ENCODE measurements at places on chromosomes 3 and 15.

DNA sequence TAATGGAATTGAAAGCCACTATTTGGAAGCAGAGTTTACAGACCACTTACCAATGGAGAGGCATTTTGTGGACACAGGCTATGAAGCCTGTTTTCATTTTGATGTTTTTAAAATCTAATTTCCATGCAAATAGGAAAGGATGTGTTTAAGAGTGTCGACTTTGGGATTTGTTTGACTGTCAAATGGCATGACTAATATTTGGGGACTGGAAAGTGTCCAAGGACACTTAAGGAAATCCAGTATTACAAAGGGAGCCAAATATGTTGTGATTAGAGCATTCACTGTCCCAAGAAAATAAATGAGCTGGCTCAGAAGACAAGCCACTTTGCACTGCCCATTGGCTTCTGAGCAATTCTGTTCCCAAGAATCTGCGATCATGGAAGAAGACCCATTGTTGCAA, 34.0 kb upstream of the SLC6A11 start:
- DNase-seq, result no peak

GRCh38 chr3:172156586-172156955, 117.2 kb downstream of the FNDC3B start:
- DNase-seq, result no peak

DNA sequence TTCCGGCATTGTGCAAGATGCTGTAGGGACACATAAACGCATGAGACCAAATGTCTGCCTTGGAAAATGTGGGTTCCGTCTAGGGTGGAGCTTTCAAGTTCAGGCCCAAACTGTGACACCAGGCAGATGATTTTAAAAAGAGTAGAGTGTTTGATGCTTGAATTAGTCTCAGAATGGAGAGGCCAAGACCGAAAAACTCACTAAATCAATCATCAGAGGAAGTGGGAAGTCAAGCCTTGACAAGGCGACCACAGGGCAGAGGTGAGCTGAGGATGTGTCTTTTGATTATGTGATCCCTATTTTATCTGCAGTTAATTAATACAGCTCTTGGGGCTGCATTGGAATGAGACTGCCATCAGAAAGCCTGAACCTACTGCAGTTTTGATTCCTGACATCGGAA, 275.4 kb downstream of the ABHD5 start:
- no peak for DNase-seq

- DNase-seq, result no peak
Measured at GRCh38 chr3:134018406-134018805, 11.3 kb downstream of the SLCO2A1 start.

DNA sequence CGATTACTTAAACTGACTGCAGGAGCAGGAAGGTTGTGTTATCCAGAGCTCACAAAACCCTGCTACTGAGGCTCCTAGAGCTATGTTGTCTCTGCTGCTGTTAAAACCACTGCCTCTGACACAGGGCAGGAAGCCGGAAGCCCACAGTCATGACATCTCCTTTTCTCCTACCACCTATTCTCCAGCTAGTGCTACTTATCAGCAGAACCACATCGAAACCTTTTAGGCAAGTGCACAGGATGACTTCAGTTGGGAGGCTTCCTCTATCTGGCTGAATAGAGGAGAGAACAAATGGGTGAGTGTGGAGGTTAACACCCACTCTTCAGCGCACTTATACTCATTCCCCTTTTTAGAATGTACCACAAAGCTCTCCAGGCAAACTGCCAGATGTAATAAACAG, 638.0 kb downstream of the OTOL1 start:
- DNase-seq, result no peak

GRCh38 chr15:98899272-98900021, 108.1 kb downstream of the PGPEP1L start:
- no peak for DNase-seq

GRCh38 chr15:93330912-93331544, 242.0 kb upstream of the RGMA start:
- DNase-seq, result no peak

- DNase-seq, result no peak
Measured at GRCh38 chr3:53493595-53493962, 832 bp upstream of the CACNA1D start.

DNA sequence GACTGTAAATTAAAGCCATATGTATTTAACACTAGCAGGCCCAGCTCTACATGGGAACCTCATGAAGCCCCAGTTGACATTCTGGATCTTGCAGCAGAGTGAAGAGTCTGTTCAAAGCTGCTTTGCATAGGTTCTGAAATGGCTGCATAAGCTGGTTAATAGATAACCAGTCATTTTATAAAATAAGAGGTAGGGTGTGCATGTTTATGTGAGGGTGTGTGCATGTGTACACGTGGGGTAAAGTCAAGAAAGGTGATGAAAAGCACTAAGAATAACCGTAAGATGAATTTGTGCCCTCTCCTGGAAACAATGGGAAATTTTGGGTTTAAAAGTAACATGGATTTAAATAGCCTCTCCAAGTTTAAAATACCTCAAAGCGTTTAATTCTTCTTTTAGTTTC, 33.0 kb downstream of the PAQR9 start:
- no peak for DNase-seq

- no peak for DNase-seq
Measured at GRCh38 chr3:151206201-151206600, 3.2 kb upstream of the GPR171 start.

DNA sequence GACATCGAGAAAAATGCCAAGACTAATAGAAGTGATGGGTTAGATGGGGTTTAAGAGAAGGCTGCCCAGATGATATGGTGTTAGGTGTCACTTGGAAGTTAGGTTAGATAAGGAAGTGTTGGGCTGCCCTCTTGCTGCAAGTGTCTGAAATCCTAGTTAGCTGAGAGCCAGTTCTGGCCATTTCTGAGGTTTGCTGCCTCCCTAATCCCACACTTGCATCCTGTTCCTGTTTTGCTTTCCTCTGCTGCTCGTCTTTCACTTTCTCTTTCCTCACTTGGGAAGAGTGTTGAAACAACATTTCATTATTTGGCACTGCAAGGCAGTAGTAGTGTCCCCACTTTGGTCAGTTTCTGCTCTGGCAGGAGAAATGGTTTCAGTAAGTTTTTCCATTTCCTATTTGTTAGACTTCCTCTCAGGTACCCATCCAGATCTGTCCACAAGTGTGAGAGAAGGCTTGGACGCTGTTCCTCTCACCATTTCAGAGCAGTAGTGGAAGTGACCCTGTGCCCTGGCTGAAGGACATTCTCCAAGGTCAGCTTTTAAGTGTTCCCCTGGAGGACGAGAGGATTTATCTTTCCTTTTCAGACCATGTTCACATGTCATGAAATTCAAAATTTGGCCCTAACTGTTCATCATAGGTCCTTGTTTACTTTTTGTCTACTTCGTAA, 93.3 kb downstream of the ADAMTSL3 start:
- no peak for DNase-seq

GRCh38 chr15:98789020-98789419, 140.7 kb downstream of the IGF1R start:
- DNase-seq, result no peak

GRCh38 chr3:11530153-11530721, 113.5 kb downstream of the VGLL4 start:
- DNase-seq, result no peak

DNA sequence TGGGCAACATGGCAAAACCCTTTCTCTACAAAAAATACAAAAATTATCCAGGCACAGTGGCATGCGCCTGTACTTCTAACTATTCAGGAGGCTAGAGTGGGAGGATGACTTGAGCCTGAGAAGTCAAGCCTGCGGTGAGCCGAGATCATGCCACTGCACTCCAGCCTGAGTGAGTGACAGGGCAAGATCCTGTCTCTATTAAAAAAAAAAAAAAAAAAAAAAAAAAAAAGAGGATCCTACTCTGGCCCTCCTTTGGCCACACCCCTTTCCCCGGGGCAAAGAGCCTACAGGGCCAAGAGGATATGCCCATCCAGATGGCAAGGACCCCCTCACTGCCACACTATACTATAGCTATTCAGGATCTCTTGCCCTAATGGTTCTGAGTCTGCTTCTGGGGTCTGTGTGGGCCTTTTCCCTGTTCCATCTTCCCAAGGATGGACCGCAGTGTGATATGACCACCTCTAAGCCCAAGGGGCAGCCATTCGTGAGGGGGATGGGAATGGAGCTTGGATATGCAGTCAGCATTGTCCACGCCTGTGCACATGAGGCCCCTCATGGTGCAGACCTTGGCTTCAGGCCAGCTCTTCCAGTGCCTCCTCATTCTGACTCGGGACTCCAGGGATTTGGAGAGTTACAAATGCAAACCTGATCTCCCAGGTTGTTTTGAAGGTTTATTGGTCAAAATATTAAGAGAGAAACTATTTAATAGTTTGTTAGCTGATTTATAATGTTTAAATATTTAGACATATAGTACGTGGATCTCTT, 7.3 kb downstream of the TYRO3 start:
- DNase-seq, result no peak

- no peak for DNase-seq
Measured at GRCh38 chr3:184642631-184643285, 69.1 kb downstream of the MAGEF1 start.

DNA sequence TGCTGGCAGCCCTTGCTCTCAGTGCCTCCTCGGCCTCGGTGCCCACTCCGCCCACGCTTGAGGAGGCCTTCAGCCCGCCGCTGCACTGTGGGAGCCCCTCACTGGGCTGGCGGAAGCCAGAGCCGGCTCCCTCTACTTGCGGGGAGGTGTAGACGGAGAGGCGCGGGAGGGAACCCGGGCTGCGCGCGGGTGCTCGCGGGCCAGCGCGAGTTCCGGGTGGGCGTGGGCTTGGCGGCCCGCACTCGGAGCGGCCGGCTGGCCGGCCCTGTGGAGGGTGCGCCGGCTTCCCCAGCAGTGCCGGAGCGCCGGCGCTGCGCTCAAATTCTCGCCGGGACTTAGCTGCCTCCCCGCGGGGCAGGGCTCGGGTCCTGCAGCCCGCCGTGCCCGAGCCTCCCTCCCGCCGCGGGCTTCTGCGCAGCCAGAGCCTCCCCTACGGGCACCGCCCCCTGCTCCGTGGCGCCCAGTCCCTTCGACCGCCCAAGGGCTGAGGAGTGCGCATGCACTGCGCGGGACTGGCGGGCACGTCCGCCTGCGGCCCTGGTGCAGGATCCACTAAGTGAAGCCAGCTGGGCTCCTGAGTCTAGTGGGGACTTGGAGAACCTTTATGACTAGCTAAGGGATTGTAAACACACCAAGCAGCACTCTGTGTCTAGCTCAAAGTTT, 231.5 kb downstream of the EFHB start:
- DNase-seq, result no peak

- DNase-seq, result no peak
Measured at GRCh38 chr3:14256046-14256445, 77.4 kb downstream of the LSM3 start.

- DNase-seq, result no peak
Measured at GRCh38 chr15:32096916-32097617, 66.8 kb downstream of the CHRNA7 start.

GRCh38 chr15:34358367-34358766, 8.6 kb downstream of the LPCAT4 start:
- no peak for DNase-seq

DNA sequence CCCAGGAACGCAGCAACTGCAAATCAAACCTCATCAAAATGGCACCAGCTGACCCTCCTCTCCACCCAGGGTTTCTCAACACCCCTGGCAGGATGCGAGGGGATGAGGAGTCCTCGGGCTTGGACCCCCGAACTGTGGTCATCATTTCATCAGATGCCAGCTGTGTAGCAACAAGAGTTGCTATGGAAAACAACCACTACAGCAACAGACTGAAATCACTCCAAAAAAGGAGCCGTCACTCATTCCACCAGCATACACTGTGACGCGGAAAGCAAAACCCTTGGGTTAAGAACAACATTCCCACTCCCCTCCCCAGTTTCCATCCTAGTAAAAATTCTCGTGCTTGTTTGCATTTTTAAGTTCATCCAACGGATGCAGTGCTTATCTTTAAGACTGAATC, 40.1 kb downstream of the VGLL4 start:
- no peak for DNase-seq

- no peak for DNase-seq
Measured at GRCh38 chr15:101827257-101827656, 15.3 kb downstream of the OR4F15 start.

- DNase-seq, result no peak
Measured at GRCh38 chr3:38227989-38228388, 37.6 kb upstream of the SLC22A13 start.

DNA sequence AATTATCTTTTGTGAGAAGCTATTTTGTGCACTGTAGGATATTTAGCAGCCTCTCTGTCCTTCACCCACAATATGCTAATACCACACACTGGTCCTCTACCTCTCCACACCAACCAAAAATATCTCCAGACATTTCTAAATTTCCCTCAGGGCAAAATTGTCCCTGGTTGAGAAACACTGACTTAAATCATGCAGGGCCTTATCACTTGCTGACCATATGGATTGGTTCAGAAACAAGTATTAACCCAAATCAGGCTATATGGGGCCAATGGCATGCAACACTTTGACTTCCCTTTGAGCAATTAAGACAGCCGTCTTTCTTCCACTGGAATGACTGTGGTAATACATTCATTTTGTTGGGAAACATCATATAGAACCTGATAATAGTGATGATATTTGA, 251.1 kb downstream of the CNTN3 start:
- no peak for DNase-seq

GRCh38 chr15:39886418-39886817, 33.6 kb downstream of the GPR176 start:
- no peak for DNase-seq

GRCh38 chr3:146195605-146196004, 34.6 kb upstream of the PLOD2 start:
- DNase-seq, result no peak

- DNase-seq, result no peak
Measured at GRCh38 chr3:18190646-18191045, 234.5 kb downstream of the SATB1 start.

- DNase-seq, result no peak
Measured at GRCh38 chr15:61003437-61004218, 225.5 kb downstream of the RORA start.

DNA sequence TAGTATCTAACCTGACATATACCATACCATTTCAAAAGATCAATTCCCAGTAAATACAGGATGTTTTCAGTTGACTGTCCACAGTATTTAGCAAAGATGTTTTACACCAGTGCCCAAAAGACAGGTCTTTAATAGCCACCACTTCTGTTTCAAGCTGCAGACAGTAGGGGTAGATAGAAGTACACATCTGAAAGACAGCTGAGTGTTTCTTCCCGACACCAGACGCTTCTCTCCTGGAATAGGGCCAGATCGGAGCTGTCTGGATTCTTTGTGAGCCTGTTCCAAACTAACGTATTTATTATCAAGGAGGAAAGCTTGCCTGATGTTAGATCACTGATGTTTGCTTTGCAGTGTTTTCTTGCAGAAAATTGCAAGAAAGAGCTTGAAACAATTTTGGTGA, 136.1 kb upstream of the RBMS3 start:
- DNase-seq, result no peak

DNA sequence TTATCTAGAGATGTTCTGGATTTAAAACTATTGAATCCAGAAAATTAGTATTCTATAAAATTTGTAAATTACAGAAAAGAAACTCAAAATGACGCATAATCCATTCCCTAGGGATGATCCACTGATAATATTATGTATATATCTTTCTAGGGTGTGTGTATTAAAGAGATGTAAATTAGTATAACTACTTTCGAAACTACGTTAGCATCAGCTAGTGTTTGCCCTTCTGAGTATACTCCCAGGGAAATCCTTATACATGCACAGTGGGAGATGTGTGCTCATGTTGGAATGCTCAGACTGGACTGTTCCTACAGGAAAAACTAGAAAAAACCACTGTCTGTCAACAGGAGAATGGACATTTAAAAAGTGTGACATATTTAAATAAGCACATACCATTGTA, 36.4 kb downstream of the ACAA1 start:
- no peak for DNase-seq
